ENCODE measurements at places on chromosomes 16 and 17. TPM values are rescaled to one million over a fixed set of nuclear protein-coding genes. Genes with fewer than 3 reads are reported as not detected.

Gene EPX
- total RNA-seq, result not detected

Gene CD300A
- total RNA-seq, result not detected

Gene SKAP1
- total RNA-seq, result not detected

Gene CPNE7
- total RNA-seq, result not detected

Gene TPSD1
- total RNA-seq, result not detected

Gene HP
- 387 TPM for total RNA-seq

Gene KRT31
- not detected for total RNA-seq

Gene TBC1D3E
- not detected for total RNA-seq

Gene NPIPB9
- total RNA-seq, result 1.0 TPM

Gene OR2C1
- total RNA-seq, result not detected

DNA sequence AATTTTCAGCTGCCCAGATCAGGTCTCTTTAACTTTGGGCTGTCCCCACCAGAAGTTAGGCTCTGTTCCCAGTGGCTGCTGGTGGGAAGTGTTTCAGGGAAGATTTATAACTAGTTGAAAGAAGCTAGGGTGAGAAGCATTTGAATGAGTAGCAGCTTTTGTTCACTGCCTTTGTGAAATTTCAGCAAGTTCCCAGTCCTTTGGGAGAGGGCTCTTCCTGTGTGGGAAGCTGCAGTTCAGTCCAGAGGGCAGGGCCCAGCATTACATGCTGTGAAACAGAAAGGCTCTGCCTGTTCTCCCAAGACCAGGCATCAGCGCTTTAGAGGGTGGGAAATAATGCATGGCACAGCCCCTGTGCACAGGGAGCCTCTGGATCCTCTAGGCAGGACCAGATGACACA is 17.8 kb downstream of the PROCA1 start:
- H3K27ac ChIP-seq, result no peak overlapping the region
- peaks cover 26% of the 10 kb centered on the region for H3K4me1 ChIP-seq
- no peaks in the 10 kb centered on the region for H3K27me3 ChIP-seq

DNA sequence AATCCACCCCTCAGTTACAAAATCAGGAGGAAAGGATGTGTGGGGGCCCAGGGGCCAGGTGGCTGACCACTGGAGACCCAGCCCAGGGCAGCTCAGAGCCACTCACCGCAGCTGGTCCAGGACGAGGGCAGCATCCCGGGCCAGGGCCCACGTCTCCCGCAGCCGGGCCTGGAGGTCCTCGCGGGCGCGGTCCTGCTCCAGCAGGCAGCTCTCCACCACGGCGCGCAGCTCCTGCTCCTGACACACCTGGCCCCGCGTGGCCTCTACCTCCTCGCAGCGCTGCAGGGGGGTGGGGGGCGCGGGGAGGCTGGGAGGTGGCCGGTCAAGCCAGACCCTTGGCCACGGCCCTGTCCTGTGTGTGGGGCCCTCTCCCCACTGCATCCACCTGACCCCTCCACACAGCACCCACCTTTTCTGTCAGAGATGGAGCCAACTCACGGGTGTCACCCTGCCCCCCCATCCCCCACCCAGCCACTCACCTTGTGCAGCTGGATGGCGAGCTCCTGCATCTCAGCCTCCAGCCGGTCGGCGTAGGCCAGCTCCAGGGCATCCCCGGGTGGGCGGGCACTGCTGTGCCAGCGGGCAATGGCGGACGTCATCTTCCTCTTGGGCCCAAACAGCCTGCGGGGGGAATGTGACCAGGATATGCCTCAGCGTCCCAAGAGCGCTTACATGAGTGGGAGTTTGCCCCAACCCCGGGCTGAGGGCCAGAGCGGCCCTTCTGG is 5.1 kb downstream of the NUDT16L1 start:
- H3K27me3 ChIP-seq, result no peaks in the 10 kb centered on the region
- DNase-seq, result no peak
- no peak overlapping the region for H3K27ac ChIP-seq
- H3K4me1 ChIP-seq, result peaks cover 42% of the 10 kb centered on the region

DNA sequence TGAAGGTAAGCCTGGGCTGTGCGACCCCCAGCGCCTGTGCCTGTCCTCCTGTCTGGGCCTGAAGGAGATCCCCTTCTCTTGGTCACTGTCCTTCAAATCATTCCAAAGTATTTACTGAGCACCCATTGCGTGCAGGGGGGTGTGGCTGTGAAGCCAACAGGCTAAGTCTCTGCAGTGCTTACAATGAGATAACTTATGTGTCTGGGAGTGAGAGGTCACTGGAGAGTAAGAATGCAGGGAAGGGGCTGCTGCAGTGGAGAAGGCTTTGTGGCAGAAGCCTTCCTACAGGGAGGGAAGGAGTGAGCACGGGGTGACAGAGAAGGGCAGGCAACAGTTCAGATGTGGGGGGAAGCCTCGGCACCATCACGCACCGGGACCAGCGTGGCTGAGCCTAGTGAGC is 11.2 kb upstream of the SMIM5 start:
- H3K4me3 ChIP-seq, result no peak overlapping the region
- no peaks in the 10 kb centered on the region for H3K36me3 ChIP-seq
- H3K27me3 ChIP-seq, result no peaks in the 10 kb centered on the region
- peaks cover 6% of the 10 kb centered on the region for H3K4me1 ChIP-seq

DNA sequence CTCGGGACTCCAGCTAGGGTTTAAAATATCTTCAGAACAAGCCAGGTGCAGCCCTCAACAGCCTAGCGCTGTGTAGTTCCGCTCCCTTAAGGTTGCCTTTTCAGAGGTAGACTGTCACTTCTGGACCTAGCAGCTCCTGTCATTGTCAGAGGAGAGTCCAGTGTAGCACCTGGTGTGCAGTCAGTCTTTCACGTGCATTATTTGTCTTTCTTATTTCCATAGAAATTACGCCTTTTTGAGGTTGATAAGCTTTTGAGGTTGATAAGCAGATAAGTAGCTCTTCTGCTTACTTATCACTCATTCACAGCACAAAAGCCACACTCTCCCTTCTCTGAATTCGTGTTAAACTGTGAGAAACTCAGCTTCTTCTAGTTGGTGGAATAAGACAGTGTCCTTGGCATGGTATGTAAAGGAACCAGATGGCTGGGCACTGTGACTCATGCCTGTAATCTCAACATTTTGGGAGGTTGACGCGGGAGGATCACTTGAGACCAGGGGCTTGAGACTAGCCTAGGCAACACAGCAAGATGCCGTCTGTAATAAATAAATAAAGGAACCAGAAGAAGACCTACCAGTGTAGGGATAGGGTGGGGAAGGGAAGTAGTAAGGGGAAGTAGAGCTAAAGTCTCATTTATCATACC is 10.2 kb downstream of the EEF2K start:
- H3K4me1 ChIP-seq, result peaks cover 18% of the 10 kb centered on the region
- peaks cover 13% of the 10 kb centered on the region for H3K36me3 ChIP-seq
- DNase-seq, result no peak
- H3K27ac ChIP-seq, result no peak overlapping the region

DNA sequence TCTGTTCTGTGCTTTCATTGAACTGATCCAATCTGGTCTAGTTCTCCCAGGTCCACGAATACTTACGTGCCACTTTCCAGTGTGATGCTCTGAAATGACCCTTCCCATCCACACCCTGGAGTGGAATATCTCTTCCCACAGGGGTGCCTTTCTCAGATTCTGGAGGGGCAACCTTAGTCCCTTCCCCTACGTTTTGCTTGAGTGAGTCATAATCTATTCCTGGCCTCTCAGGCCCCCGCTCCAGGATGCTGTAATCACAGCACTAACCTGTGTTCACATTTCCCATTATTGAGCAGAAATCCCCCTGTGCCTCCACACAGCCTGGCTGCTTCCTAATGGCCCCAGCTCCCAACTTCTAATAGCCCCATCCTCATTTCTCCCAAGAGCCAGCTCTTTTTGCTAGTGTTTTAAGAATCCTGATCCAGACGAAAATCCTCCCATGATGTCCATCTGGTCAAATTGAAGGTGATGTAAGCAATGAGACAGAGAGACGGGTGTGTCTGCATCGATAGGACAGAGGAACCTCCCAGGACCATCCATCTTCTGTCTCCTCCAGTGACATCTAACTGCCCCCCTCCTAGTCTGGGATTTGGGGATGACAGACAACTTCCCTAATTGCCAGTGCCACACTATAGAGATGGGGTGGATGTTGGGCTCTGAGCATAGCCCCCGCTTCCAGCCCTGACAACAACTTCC is 164.0 kb upstream of the MAF start:
- H3K27ac ChIP-seq, result no peak overlapping the region
- peaks cover 19% of the 10 kb centered on the region for H3K4me1 ChIP-seq
- no peaks in the 10 kb centered on the region for H3K36me3 ChIP-seq
- H3K27me3 ChIP-seq, result no peaks in the 10 kb centered on the region
- no peak overlapping the region for H3K4me3 ChIP-seq
